ENCODE measurements at places on chromosomes 5 and 9.

DNA sequence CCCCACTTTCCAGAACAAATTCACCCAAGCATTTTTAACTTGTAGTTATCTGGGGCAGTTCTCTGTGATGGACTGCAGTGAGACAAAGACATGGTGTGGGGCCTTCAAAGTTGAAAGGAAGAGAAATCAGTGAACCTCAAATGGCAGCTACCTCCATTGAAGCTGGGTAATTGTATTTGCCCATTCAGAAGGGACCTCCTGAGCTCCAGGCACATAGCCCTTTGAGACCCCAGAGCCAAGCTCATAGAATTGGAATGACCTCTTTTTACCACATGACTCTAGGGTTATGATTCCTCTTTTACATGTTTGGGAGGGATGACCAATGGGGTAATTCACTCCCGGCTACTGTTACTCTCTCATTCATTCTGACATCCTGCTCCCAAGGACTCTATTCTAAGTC lies 368.4 kb upstream of the ITGA1 start:
- DNase-seq = no peak

GRCh38 chr5:14707811-14708390 lies 43.4 kb downstream of the OTULIN start:
- no peak for DNase-seq

DNA sequence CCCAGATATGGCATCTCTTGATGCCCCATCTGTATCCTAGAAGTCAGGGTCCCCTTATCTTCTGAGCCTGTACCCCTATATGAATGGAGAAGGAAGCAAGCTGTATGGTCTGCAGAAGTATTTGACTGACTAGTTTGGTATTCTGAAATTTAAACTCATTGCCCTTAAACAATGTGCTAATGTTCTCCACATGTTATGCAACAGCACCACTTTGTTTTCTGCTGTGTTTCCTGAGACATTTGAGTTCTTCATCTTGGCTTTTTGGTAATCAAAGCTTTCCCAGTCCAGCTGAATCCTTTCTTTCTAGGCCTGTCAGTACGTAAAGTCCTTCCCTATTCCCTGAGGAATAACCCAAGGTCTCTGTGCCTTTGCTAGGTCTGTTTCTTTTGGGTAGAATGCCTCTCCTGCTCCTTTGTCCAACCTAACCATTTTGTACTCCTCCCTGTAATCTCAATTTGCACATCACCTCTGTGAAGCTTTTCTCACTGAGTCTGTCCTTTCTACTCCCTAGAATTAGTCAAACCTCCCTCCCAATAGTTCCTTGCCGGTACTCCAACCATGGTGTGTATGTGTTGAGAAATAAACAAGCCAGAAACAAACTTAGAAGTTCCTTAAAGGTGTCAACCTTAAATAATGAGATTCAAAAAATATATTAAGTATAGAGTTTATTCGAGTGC lies 72.1 kb upstream of the HSPB3 start:
- DNase-seq = no peak

GRCh38 chr9:34179213-34180136 lies 632 bp downstream of the UBAP1 start:
- DNase-seq = no peak

DNA sequence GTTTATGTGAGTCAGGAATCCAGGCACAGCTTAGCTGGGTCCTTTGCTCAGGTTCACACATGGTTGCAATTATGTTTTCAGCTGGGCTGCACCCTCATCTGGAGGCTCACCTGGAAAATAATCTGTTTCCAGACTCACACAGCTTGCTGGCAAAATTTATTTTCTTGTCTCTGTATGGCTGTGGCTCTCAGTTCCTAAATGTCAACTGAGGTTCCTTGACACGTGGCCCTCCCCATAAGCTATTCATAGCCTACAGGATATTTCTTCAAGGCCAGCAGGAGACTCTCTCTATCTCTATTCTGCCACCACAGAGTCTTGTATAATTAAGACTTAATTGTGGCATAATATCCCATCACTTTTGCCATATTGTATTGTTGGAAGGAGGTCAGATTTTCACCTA lies 732.0 kb downstream of the CDH18 start:
- no peak for DNase-seq

DNA sequence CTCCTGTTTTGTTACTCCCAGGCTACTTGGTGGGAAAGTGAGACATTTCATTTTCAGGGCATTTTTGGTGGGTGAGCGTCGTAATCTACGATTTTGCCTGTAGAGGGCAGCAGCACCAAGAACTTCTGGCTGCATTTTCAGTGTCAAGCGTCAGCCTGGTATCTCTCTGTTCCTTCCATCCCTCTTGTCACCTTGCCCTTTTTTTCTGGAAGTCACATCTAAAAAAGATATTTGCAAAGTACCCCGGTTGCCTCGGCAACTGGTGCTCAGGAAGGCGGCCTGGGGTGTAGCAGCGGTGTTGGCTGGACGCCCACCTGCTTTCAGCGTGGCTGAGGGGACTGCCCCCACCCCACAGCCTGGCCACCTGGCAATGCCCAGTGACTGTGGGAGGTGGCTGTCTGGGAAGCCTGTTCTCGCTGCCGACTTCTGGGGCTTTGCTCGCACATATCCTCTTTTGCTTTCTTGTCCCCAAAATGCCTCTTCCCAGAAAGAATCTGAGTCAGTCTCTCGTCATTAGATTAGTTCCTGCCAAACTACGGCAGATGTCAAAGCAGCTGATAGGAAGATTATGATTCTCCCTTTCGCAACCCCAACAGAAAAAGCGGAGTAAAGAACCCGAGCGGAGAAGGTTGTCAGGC lies 84.5 kb downstream of the ACER2 start:
- peak; percentile 55 for DNase-seq

GRCh38 chr9:19641046-19641445 lies 147.8 kb downstream of the SLC24A2 start:
- no peak for DNase-seq

DNA sequence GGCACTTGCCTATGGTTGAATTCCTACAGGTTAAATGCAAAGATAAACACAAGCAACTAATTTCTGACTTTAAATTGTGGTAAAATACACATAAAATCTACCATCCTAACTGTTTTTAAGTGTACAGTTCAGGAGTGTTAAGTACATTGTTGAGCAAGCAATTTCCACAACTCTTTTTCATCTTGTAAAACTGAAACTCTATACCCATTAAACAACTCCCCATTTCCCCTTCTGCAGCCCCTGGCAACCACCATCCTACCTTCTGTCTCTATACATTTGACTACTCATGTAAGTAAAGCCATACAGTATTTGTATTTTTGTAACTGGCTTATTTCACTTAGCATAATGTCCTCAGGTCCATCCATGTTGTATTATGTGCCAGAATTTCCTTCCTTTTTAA lies 38.5 kb upstream of the STX17 start:
- DNase-seq = no peak

GRCh38 chr5:75584641-75585040 lies 26.6 kb upstream of the ANKDD1B start:
- DNase-seq = no peak

- no peak for DNase-seq
These were observed 546.6 kb upstream of the PTPRD start for GRCh38 chr9:11159318-11159862.

DNA sequence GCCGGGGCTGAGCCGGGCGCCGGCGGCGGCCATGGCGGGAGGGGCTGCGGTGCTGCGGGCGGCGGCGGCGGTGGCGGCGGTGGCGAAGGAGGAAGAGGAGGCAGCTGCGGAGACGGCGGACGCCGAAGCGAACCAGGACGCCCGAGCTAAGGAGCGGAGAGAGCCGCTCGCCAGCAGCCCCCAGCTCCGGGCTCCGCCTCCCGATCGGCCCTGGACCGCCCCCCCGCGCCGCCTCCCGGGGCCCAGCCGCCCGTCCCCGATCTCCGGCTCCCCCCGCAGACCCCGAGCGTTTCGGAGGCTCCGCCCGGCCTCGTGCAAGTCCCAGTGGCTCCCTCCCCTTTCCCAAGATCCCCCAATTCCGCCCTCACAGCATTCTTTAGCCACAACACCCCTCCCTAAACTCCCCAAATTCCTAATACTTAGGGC lies at the start of gene ASTN2:
Gene ASTN2, minus strand, starts transcription at position 152 of the 426 bp plus-strand sequence. Its CDS starts 119 bp downstream, at position 33.
- no peak for DNase-seq

- DNase-seq = no peak
These were observed 695.1 kb downstream of the TAF11L14 start for GRCh38 chr5:18329328-18329727.

- peak; percentile 65 for DNase-seq
These were observed 188.7 kb downstream of the HSPA4 start for GRCh38 chr5:133240425-133241091.

DNA sequence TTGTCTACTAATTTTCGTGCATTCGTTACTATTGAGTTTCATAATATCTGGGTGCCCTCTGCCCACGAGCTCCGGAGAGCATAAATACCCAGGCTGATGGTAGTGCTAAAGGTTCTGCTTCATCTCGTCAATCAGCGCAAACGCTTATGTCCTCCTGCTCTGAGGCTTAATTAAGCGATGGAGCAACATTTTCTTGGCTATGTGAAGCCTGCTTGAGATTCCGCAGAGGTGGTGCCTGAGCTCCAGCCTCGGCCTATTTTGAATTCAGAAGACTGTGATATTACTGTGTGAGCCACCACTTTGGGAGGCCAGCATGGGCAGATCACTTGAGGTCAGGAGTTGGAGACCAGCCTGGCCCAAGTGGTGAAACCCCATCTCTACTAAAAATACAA lies 44.8 kb downstream of the ANXA2R start:
- DNase-seq = no peak

DNA sequence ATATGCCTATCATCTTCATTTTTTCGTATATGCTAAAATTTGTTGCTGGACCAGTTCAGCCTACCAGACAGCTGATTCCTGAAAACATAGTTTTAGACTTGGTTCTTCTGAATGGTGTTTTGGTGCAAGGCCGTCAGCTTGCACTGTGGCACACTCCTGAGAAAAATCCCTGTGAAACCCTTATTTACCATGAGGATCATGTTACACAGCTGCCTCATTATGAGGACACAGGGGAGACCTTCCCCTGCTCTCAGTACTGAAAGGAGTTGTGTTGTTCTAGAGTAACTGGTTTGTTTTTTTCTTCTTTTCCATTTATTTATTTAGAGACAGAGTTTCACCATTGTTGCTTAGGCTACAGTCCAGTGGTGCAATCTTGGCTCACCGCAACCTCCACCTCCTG lies 37.6 kb downstream of the MAST4 start:
- DNase-seq = no peak

- no peak for DNase-seq
These were observed 34.6 kb downstream of the HABP4 start for GRCh38 chr9:96484521-96484931.

DNA sequence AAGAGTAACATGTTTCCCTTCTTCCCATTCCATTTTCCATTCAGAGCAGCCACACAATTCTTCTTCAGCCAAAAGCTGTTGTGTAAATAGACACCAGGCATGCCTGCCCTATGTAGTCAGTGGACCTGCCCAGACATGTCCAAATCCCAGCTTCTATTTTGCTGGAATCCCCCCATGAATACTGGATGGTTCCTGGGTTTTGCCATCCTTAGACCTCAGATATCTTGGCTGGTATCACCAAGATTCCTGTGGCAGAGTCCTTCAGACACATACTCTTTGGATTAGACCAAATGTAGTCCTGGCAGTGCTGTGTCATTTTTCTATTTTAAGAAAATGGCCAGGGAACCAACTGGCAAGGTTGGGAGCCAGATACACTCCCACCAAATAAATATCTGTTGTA lies 10.3 kb downstream of the FST start:
- DNase-seq = no peak

DNA sequence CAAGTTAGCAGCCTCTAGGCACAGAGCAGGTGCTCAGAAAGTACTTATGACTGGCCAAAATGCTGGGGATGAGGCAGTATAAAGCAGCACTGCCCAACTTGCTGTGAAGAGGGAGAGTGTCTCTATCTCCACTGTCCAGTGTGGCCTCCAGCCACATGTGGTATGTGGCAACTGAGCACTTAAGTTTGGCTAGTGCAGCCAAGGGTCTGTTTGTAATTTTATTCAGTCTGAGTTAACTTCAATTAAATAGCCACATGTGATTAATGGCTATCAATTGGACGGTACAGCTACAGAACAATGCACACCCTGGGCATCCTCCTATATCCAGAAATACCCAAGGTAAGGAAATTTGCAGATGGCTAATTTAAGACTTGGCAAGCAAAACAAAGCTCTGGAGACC lies 26.9 kb downstream of the ROR2 start:
- DNase-seq = no peak

DNA sequence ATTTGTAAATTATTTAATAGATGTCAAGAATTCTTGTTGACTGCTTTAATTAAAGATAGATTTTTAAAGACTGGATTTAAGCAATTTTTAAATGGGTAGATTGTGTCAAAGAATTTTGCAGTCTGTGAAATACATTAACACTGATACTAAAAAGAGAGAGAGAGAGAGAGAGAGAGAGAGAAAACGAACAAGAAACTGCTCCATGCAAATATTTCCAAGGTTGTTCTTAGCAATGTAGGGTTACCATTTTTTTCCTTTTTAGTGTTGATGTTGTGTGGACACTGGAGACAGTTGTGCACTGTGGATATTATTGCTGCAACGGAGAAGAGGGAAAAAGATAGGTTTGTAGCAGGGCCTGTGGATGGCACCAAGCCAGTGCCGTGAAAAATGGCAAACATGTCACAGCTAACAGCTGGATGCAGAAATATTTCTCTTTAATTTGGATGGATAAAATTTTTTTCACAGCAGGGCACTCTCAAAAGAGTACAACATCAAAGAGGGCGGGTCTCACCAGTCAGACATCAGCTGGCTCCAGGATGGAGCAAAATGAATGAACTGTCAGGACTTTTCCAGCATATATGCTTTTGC lies 58.2 kb downstream of the PRDM6 start:
- no peak for DNase-seq

GRCh38 chr5:142445266-142445665 lies 120.4 kb upstream of the SPRY4 start:
- DNase-seq = no peak

GRCh38 chr9:127570533-127571111 lies 41.5 kb upstream of the STXBP1 start:
- DNase-seq = no peak

DNA sequence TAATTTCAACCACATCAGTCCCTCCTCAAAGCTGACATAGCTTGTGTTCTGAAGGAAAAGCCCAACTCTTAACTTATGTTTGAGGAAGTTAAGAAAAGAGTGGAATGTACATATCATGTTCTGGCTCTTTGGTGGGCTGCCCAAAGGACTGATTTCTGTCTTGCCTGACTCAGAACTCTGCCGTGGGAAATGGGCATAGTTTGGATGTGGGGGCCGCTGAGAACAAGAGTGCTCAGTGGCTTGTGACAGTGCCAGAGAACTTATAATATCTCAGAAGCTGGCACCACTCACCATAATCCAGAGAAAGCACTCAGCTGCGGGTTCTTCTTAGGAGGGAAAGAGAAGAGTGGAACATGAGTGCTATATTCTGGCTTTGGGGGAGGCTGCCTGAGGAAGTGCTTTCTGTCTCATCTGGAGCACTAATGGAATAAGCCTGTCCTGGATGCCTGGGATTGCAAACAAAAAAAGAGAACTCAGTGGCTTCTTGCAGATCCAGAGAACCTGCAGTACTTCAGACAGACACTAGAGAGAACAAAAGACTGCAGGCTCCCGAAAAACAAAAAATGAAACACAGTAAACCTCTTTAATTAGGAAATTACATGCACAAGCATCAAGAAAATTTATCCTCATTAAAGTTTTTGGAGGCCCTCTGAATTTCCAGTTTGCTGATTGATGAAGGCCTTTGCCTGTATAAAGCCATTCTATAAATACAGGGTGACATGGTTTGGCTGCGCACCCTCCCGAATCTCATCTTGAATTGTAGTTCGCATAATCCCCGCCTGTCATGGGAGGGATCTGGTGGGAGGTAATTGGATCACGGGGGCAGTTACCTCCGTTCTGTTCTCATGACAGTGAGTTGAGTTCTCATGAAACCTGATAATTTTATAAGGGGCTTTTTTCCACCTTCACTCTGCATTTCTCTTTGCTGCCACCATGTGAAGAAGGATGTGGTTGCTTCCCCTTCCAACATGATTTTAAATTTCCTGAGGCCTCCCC lies 207.0 kb downstream of the DMAC1 start:
- DNase-seq = no peak

- no peak for DNase-seq
These were observed 206.0 kb downstream of the NFIB start for GRCh38 chr9:14107977-14108376.
